ENCODE measurements at places on chromosomes 5 and 9. TPM values are rescaled to one million over a fixed set of nuclear protein-coding genes. Genes with fewer than 3 reads are reported as not detected.

The SCGB3A2 gene
- not detected for total RNA-seq

The TNFSF15 gene
- total RNA-seq: 0.06 TPM

- DNase-seq: no peak
Measured at GRCh38 chr5:142167458-142167857, 58.9 kb downstream of the NDFIP1 start.

DNA sequence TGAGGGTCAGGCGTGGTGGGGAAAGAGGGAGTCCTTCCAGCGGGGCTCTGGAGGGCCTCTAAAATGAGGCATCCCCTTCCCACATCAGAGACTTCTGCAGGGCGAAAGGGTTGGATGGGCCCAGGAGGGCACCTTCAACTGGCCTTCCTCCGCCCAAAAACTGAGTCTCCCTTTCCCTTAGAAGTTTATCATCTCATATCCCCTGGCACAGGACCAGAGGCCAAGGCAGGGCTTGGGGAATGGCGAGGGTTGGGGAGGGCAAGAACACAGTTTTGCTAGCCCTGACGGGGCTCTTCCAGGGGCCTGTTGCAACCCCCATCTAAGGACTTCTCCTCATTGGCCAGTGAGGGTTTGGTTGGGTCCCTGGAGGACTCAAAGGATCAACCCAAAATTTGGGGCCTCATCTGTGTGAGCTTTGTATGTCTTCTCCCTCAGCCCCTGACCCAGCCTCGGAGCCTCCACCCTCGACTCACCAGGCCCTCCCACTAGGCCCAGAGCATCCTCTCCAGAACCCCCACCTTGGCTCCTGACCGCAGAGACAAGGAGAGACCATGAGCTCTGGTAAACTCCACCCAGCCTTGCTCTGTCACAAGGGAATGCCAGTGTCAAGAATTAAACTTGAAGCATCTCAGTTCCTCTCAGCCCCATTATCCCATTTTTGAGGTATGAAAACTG lies 24.1 kb downstream of the AQP7 start:
- no peak for DNase-seq

- DNase-seq: no peak
Measured at GRCh38 chr9:99867968-99868367, 38.5 kb upstream of the STX17 start.

- peak; percentile 77 for DNase-seq
Measured at GRCh38 chr5:157387683-157388093, 72.3 kb upstream of the NIPAL4 start.

GRCh38 chr5:148910686-148911361 lies 84.4 kb downstream of the ADRB2 start:
- no peak for DNase-seq

DNA sequence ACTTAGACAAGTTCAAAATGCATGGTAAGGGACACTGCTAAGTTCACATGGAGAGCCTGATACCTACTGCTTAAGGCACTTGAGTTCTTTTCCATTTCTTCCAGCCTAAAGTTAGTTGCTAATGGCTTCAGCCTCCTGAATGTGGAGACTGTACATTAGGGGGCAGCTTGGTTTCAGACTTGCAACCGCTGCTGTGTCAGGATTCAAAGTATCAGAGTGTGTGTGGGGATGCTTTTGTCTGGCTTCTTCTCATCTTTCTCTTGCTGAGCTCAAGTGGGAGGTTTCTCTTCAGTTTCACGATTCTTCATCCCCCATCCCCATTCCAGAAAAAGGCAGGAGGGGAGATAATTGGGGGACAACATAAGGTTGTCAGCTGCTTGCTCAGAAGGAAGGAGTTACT lies 49.4 kb downstream of the ATP10B start:
- no peak for DNase-seq

Data from esophagus muscularis mucosa (tissue), 4 donors.